Mesothelial cell of epicardium (in vitro differentiated cells): ENCODE measurements at places on chromosomes 3 and 15. TPM values are rescaled to one million over a fixed set of nuclear protein-coding genes. Genes with fewer than 3 reads are reported as not detected.

- H3K36me3 ChIP-seq = peaks cover 2% of the 10 kb centered on the region
- H3K27ac ChIP-seq = peak overlapping the region; percentile 93
- H3K4me3 ChIP-seq = no peak overlapping the region
These were observed 83.1 kb downstream of the DNAJB8 start for GRCh38 chr3:128383316-128384235.

DNA sequence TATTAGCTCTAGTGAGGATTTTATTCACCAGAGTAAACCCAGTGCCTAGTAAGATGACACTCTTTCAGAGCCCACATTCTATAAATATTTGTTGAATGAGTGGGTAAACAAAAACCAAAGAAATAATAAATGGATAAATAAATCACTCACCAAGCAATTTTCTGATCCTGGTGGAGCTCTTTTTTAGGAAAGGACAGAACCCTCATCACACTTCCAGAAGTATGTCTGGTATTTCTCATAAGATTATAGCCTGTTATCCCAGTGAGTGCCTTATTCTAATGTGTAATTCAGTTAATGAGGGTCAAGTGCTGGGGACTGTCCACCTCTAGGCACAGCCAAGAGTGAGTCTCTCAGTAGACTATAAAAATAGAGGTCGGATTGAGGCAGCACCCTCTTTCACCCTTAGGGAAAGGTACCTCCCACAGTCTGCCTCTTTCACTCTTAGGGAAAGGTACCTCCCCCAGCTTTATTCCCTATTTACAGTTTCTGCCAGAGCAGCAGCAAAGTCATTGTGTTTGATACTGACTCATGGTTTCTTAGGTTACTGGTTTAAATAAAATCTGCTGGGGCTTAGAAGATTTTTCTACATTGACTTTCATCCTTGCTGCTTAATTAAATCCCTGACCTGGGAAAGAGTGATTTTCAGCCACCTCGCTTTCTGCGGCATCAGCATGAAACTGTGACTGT, 145.0 kb downstream of the STAC start:
- H3K36me3 ChIP-seq = no peaks in the 10 kb centered on the region
- H3K27ac ChIP-seq = peak overlapping the region; percentile 15
- H3K4me1 ChIP-seq = peaks cover 23% of the 10 kb centered on the region
- no peak for DNase-seq
- H3K27me3 ChIP-seq = no peaks in the 10 kb centered on the region

DNA sequence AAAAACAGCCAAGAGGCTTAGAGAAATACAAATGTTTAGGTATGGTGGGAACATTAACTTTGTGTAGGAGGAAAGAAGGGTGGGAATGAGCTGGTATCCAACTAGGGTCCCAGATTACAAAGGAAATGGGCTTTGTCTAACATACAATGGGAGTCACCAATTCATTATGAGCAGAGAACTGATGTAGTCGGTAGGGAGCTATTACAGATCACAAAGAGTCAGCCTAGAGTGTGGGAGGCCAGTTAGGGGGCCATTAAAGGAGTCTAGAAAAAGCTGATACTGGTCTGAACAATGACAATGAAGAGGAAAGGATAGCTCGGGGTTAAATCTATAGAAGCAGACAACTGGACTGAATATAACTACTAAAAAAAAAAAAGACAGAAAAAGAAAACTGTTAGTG, 15.5 kb downstream of the ANO10 start:
- H3K27ac ChIP-seq = no peak overlapping the region
- no peaks in the 10 kb centered on the region for H3K4me1 ChIP-seq
- H3K36me3 ChIP-seq = peaks cover 17% of the 10 kb centered on the region
- no peak overlapping the region for H3K4me3 ChIP-seq

IGF2BP2 gene
- 191 to 201 TPM (median 191 TPM) in 3 replicates for total RNA-seq

DNA sequence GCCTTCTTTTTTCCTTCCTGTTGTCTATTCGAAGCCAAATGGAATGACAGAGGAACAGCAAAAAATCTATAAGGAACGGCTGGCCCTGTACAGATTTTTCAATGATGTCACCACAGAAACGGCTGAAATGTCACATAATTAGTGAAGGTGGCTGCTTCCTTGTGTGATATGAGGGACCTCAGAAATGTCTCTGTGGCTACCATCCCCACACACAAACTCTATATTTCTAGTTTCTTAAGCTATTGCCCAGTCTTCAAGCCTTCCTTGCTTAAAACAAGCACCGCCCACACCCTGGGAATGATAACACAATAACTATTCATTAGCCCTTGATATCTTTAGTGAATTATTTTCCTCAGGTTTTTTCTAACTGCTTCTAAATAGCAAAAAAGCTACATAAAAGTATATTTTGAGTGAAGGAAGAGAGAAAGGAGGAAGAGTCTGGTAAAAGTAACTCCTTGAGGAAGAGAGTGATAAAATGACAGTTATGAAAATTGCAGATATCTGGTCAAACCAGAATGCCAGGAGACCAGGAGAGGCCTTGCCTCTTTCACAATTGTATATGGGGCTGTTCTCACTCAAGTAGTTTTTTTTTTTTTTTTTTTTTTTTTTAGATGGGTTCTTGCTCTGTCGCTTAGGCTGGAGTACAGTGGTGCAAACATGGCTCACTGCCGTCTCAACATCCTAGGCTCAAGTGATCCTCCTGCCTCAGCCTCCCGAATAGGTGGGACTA, 38.7 kb downstream of the FMN1 start:
- H3K27ac ChIP-seq = peak overlapping the region; percentile 54
- peaks cover 32% of the 10 kb centered on the region for H3K4me1 ChIP-seq
- H3K27me3 ChIP-seq = no peaks in the 10 kb centered on the region
- no peaks in the 10 kb centered on the region for H3K36me3 ChIP-seq
- H3K4me3 ChIP-seq = no peak overlapping the region
- DNase-seq = no peak

DNA sequence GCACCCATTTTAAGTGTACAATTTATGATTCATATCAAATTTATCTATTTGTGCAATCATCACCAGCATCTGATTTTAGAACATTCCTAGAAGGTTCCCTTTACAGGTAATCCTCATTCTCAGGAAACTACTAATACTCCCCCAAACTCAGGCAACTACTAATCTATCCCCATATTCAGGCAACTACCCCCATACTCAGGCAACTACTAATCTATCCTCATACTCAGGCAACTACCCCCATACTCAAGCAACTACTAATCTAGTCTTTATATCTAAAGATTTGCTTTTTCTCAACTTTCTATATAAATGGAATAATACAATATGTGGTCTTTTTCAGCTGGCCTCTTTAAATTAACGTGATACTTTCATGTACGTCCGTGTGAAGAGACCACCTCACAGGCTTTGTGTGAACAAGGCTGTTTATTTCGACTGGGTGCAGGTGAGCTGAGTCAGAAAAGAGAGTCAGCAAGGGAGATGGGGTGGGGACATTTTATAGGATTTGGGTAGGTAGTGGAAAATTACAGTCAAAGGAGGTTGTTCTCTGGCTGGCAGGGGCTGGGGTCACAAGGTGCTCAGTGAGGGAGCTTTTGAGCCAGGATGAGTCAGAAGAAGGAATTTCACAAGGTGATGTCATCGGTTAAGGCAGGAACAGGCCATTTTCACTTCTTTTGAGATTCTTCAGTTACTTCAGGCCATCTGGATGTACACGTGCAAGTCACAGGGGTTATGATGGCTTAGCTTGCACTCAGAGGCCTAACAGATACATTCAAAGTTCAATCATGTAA, 1444.5 kb upstream of the CADM2 start:
- H3K4me3 ChIP-seq = no peak overlapping the region
- H3K27me3 ChIP-seq = no peaks in the 10 kb centered on the region
- no peaks in the 10 kb centered on the region for H3K36me3 ChIP-seq
- H3K27ac ChIP-seq = no peak overlapping the region
- H3K4me1 ChIP-seq = peaks cover 2% of the 10 kb centered on the region
- no peak for DNase-seq

GRCh38 chr3:181860235-181860634, 148.5 kb downstream of the SOX2 start:
- H3K27me3 ChIP-seq = no peaks in the 10 kb centered on the region
- no peak overlapping the region for H3K27ac ChIP-seq
- no peaks in the 10 kb centered on the region for H3K4me1 ChIP-seq
- no peak overlapping the region for H3K4me3 ChIP-seq
- no peaks in the 10 kb centered on the region for H3K36me3 ChIP-seq

- H3K4me1 ChIP-seq = no peaks in the 10 kb centered on the region
- H3K36me3 ChIP-seq = peaks cover 40% of the 10 kb centered on the region
- no peaks in the 10 kb centered on the region for H3K27me3 ChIP-seq
- H3K4me3 ChIP-seq = no peak overlapping the region
- DNase-seq = no peak
These were observed 25.1 kb downstream of the RPN1 start for GRCh38 chr3:128625409-128625945.

UTS2B gene
- 0.60 to 1.1 TPM (median 0.90 TPM) in 3 replicates for total RNA-seq

- no peaks in the 10 kb centered on the region for H3K27me3 ChIP-seq
- no peaks in the 10 kb centered on the region for H3K36me3 ChIP-seq
- DNase-seq = no peak
- H3K27ac ChIP-seq = no peak overlapping the region
- H3K4me1 ChIP-seq = peaks cover 15% of the 10 kb centered on the region
These were observed 457.0 kb downstream of the PLOD2 start for GRCh38 chr3:145704020-145704419.

- no peak overlapping the region for H3K27ac ChIP-seq
- no peak for DNase-seq
- H3K4me3 ChIP-seq = no peak overlapping the region
- no peaks in the 10 kb centered on the region for H3K4me1 ChIP-seq
- peaks cover 10% of the 10 kb centered on the region for H3K36me3 ChIP-seq
These were observed 49.0 kb downstream of the DZIP1L start for GRCh38 chr3:138066383-138066782.

GRCh38 chr3:187900993-187901755, 155.9 kb upstream of the BCL6 start:
- no peaks in the 10 kb centered on the region for H3K4me1 ChIP-seq
- no peak for DNase-seq
- no peak overlapping the region for H3K4me3 ChIP-seq
- H3K27me3 ChIP-seq = peaks cover 3% of the 10 kb centered on the region

GRCh38 chr3:190319660-190320059, 2.6 kb downstream of the CLDN1 start:
- H3K27ac ChIP-seq = no peak overlapping the region
- peaks cover 22% of the 10 kb centered on the region for H3K27me3 ChIP-seq
- H3K4me3 ChIP-seq = no peak overlapping the region
- H3K4me1 ChIP-seq = peaks cover 46% of the 10 kb centered on the region

SLITRK3 gene
- total RNA-seq = 0.71 to 0.87 TPM (median 0.81 TPM) in 3 replicates

SYNPR gene
- 3.7 to 3.8 TPM (median 3.7 TPM) in 3 replicates for total RNA-seq

- no peaks in the 10 kb centered on the region for H3K27me3 ChIP-seq
- no peaks in the 10 kb centered on the region for H3K36me3 ChIP-seq
- H3K27ac ChIP-seq = no peak overlapping the region
- no peaks in the 10 kb centered on the region for H3K4me1 ChIP-seq
- H3K4me3 ChIP-seq = no peak overlapping the region
These were observed 7.5 kb upstream of the DNAAF4 start for GRCh38 chr15:55515491-55515890.

GOLGB1 gene
- 76.0 to 80.5 TPM (median 79.4 TPM) in 3 replicates for total RNA-seq

UBAP1L gene
- 10.7 to 11.6 TPM (median 10.9 TPM) in 3 replicates for total RNA-seq

DNA sequence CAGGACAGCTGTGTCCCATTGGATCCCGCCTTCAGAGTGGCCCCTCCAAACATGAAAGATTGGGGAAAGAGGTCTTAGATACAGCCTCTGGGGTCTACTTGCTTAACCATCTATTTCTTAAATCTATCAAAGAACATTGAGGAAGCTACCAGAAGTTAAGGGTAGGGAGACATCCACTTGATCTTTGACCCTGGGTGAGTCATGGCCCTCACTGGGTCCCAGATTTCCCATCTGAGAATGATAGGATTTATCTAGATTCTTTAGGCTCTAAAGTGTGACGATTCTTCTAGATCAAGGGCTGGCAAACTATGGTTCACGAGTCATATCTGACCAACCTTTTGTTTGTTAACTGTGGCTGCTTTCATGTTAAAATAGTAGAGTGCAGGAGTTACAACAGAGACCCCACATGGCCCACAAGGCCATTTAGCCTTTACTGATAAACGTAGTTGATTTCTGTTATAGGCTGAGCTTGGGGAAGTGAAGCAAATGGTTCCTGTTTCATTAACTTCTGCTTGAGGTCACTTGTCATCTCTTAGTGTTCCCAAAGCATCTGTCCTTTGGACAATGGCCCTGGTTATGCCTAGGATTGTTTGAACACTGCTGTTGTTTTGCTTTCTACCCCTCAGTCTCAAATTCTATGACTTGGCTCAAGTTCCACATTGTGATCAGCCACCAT, 8.0 kb downstream of the MUC13 start:
- peaks cover 17% of the 10 kb centered on the region for H3K4me1 ChIP-seq
- H3K27ac ChIP-seq = no peak overlapping the region
- no peak overlapping the region for H3K4me3 ChIP-seq
- no peaks in the 10 kb centered on the region for H3K36me3 ChIP-seq

DNA sequence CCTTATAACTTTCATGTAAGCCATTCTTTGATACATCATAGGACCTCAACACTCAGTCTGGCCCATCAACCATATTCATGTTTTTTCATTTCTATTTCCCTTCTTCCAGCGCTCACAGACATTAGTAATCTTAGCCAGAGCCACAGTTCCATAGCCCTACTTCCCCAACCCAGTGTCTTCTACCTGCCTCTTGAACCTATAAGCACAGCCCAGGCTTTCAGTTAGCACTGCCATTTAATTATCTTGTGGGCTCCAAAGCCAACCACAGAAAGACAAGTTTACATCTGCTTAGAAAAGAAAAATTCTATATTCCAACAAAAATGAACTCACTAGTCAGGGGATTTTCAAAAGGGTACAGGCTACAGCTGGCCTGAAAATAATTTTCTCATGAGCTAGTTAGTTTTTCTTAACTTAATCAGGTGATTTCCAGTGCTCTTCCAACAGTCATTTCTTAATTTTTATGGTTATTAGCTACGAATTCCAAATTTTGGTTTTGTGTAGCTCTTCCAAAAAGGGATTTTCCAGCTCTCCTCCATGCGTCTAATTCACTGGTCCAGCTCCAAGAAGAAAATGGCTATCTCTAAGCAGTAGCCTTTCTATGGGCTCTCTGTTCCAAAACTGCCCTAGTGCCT, 13.7 kb downstream of the CD200 start:
- DNase-seq = no peak
- H3K27me3 ChIP-seq = no peaks in the 10 kb centered on the region
- peaks cover 10% of the 10 kb centered on the region for H3K4me1 ChIP-seq
- H3K27ac ChIP-seq = no peak overlapping the region

PARP3 gene
- total RNA-seq = 11.9 to 13.2 TPM (median 12.0 TPM) in 3 replicates

DNA sequence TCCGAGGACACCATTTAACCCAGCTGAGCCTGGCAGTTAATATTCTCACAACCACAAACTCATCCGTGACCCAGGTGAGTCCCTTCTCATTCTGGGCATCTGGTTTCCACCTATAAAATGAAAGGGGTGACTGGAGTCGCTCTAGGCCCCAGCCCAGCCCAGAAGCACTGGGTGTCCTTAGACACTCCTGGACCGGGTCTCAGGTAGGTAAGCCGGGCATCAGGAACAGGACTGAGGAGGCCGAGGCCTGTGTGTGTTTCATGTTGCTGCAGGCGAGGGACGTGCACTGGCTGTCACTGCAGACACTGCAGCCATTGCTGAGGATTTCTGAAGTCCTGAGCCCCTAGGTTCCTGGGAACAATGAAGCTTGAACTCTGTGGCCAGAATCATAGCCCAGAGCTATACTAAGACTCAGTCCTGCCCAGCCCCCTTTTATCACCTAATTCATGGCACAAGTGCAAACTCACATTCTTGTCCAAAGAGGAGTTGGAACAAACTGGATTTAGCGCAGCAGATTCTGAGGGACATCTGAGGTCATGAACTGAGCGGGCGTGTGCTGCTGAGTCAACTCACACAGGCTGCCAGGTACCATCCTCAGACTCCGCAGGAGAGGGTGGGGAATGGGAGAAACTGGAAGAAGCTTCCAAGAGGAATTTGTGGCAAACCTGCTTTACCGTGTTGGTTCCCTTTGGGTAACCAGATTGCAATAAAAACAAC, 184.9 kb downstream of the FAM43A start:
- H3K27me3 ChIP-seq = no peaks in the 10 kb centered on the region
- no peaks in the 10 kb centered on the region for H3K36me3 ChIP-seq
- DNase-seq = no peak
- peaks cover 30% of the 10 kb centered on the region for H3K4me1 ChIP-seq
- H3K4me3 ChIP-seq = no peak overlapping the region
- no peak overlapping the region for H3K27ac ChIP-seq

SCAMP5 gene
- total RNA-seq = 23.5 to 30.5 TPM (median 28.4 TPM) in 3 replicates
